Hypothalamus (tissue), 51 donors: ENCODE measurements at places on chromosomes 7 and 10.
A peak's percentile ranks its signal among the peaks of the same experiment; 100 is the strongest.

GRCh38 chr10:6013413-6014192 is 36.3 kb upstream of the IL15RA start:
- no peak for DNase-seq

GRCh38 chr7:149759093-149759860 is 14.1 kb downstream of the ZNF467 start:
- DNase-seq = no peak

DNA sequence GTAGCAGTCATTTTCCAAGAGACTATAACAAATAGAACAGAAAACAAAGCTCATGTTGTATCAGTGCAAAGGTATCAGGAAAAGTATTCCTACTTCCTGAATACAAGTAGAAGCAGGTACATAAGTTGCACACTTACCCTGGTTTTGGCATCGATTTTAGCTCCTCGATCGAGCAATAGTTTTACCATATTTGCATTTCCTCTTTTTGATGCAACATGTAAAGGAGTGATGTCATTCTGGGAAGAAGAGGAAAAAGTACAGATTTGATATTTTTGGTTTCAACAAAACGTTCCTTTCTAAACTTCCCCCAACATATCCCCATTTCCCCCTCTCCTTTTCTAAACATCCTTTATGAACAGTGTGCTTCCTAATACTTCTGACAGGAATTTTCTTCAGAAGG is 155.1 kb downstream of the ANK3 start:
- DNase-seq = no peak

- no peak for DNase-seq
These were observed 98.3 kb upstream of the DDC start for GRCh38 chr7:50663396-50664102.

DNA sequence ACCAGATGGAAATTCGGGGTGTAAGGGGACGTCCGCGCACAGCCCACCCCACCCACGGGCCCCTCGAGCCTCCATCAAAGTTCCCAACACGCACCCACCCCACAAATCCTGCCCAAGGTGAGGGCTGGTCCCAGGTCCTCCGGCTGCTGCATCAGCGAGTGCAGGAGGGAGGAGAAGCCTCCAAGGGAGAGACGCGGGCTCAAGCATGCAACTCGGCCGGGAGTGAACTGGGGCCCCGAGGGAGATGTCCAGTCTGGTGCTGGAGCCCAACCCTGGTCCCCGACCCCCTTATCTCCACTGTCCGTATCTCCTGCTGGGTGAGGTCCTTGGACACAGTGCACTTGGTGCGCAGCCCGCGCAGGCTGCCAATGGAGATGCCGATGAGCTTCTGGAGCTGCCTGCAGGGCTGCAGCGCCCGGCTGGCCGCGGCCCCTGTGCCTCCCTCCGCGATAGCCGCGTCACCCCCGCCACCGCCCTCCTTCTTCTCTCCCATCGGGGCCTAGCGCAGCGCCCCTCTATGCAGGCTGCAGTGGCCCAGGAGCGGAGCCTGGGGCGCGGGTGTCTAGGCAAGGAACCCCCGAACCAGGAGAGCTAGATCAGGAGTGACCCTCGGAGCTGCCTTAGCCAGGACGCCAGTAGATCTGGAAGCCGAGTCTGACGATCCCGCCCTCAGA is 489.2 kb downstream of the ZNF33B start:
- DNase-seq = no peak

DNA sequence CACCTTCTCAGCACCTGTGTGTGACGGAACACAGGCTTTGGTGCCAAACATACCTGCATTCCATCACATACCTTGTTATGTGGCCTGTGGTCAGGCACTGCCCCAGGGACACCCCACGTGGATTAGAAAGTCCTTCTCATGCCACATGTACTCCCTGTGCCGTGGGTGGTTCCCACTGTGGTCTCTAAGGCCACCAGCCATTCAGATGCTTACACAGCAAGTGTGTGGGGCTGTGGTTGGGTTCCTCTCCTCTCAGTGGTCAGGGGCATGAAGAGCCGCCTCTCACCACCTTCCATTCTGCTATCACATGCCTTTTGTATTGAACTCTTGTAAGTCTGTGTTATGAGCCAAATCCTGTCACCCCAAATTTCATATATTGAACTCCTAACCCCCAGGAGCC is 85.1 kb upstream of the IGFBP3 start:
- DNase-seq = no peak

- no peak for DNase-seq
These were observed 9.2 kb downstream of the GTPBP4 start for GRCh38 chr10:997266-998022.

GRCh38 chr7:121334875-121335648 is 6.3 kb downstream of the WNT16 start:
- no peak for DNase-seq

DNA sequence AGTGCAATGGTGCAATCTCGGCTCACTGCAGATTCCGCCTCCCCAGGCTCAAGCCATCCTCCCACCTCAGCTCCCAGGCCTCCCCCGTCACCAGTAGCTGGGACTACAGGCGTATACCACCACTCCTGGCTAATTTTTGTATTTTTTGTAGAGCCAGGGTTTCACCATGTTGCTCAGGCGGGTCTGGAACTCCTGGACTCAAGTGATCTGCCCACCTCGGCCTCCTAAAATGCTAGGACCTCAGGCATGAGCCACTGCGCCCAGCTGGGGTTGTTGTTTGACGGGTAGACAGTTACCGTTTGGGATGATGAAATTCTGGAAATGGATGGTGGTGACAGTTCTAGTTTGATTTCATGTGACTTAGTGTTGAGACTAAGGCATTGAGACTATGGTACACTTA is 15.3 kb downstream of the CALML3 start:
- DNase-seq = no peak

DNA sequence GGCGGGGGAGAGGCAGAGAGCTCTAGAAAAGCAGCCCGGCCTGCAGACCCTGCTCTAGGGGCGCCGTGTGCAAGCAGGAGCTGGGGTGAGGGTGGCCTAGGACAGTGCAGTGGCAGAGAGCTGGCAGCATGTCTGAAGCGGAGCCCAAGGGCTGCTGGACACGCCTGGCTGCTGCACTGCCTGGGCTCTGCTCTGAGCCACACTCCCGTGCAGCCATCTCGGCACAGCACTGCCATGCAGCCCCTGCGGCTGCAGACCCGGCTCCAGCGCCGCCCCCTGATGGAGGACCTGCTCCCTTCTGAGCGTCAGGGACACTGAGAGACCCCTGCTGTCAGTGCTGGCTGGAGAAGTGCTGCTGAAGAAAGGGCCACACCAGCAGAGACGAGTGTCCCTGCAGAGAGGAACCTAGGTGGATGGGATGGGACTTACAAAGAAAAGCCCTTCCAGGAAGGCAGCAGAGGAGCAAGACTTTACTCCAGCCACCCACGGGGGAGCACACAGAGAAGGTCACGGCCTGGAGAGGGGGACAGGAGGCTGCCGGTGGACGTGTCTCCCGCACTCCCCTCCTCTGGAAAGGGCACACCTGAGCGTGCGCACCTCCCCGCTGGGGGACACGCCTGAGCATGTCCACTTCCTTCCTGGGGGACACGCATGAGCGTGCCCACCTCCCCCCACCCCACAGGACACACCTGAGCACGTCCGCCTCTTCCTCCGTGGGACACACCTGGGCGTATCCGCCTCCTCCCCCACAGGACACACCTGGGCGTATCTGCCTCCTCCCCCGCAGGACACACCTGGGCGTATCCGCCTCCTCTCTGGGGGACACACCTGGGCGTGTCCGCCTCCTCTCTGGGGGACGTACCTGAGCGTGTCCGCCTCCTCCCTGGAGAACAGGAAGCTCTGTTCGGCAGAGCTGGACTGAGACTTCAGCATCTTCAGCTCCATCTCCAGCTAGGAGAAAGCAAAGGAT is 252.9 kb downstream of the MAD1L1 start:
- DNase-seq = no peak

- no peak for DNase-seq
These were observed 68.2 kb downstream of the CUX1 start for GRCh38 chr7:101885597-101885955.

GRCh38 chr10:24528946-24529345 is 194.7 kb downstream of the ARHGAP21 start:
- DNase-seq = no peak

DNA sequence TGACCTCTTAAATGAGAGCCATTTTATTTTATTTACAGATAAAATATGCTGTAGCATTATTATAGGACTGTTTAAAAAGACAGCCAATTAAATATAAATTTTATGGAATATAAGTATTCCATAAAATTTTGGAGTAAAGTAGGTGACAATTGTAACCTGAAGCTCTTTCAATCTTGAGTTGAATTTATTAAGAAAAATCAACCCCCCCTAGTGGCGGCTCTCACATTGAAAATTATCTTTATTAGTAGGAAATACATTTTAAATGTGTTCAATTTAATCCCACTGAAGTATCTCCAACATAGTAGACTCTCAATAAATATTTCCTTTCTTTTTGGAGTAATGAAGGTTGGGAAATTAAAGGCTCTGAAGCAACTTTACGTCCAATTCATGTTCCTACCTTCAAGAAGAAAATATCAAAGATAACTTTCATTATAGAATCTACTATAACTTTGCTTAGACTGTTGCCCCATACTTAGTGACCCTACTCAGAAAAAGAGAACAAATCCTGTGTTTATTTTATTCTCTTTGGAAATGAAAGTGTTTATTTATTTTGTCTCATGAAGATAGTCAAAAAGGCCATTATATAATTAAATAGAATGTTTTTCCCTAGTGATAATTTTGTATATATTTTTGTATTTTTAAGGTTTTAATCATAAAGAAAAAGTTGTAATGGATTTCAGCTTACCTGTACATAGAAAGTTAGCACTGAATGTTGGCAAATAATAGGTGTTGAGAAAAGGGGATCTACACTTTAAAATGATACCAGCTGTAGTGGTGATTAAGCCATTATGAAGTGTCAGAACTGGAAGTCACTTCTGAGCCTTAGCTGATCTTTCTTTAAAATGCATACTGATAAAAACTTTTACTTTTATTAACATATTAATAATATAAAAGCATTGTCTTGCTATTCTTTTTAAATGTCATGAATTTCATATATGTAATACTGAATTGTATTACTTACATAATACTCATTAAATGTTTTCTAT is 3.3 kb downstream of the AHR start:
- DNase-seq = no peak

GRCh38 chr7:130421684-130422083 is 19.1 kb downstream of the CEP41 start:
- DNase-seq = peak; percentile 30

- DNase-seq = no peak
These were observed 290.0 kb upstream of the SEMA3A start for GRCh38 chr7:84484502-84485079.

- DNase-seq = no peak
These were observed 53.5 kb downstream of the TRIL start for GRCh38 chr7:28904578-28905048.

DNA sequence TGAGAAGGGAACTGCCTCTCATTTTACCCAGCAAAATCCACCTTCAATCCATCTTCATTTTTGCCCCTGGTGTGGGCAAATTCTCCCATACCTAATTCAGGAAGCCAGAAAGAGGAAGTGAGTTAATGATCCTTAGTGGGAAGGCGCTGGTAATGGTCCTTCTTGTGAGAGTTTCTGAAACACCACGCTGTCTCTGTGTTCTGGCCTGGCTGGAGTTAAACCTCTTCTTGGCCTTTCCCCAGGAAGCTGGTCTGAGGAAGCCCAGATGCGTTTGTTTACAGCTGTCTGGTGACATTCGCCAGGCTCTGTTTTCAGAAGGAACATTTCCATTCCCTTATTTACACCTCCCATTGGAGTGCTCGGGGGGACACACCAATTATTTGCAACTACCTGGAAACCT is 24.3 kb downstream of the HTRA1 start:
- DNase-seq = peak; percentile 45

GRCh38 chr10:123721441-123722049 is 55.4 kb downstream of the GPR26 start:
- DNase-seq = no peak

DNA sequence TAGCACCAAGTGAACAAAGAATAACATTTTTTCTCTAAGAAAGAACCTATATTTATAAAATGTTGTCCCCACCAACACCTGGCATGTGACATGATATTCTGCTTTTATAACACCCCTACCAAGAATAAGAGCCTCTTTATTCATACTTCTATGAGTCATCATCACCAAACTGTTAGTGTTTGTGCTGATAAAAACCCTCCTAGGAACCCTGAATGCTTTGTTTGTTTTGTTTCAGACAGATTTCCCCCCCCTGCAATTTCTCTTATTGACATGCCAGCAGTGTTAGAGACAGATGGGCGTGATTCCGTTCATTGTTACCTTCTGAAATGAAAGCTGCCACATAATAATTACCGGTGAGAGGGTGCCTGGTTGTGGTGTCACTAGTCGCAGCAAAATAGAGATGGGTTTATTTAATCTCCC is 651.1 kb downstream of the SORCS1 start:
- DNase-seq = peak; percentile 12

DNA sequence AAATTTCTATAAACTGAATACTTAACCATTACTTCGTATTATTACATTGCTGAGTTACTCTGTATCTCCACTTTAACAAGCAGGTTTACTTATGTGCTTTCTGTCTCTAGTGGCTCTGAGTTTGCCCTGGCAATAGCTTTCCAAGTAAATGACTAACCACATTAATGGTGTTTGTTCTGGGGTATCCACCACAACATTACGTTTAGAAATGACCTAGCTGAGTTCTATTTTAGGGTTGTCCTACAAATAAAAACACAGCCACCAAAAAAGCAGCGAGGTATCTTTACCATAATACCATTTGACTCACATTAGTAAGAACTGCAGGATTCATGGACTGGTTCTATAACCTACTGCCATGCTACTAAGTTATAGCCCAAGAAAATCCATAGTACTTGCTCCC is 83.1 kb downstream of the HIBADH start:
- DNase-seq = no peak

DNA sequence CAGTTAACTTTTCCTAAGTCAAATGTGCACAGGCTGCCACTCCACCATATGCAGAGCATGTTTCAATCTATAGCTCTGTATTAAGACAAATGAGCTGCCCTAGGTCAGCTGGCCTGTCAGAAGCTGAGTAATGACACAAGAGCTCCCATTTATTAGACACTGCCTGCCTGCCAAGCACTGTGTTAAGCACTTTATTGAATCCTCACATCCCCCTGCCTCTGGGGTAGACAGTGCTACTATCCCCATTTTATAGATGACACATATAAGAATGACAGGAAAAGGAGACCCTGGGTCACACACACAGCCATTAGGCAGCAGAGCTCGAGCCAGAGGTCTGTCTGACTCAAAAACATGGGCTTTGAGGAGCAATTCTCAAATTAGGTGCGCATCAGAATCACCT is 179.8 kb upstream of the PDE1C start:
- no peak for DNase-seq
